ENCODE measurements at places on chromosomes 1 and 21.

- DNase-seq, result no peak
Measured at GRCh38 chr1:172469717-172470116, 25.8 kb upstream of the PIGC start.

DNA sequence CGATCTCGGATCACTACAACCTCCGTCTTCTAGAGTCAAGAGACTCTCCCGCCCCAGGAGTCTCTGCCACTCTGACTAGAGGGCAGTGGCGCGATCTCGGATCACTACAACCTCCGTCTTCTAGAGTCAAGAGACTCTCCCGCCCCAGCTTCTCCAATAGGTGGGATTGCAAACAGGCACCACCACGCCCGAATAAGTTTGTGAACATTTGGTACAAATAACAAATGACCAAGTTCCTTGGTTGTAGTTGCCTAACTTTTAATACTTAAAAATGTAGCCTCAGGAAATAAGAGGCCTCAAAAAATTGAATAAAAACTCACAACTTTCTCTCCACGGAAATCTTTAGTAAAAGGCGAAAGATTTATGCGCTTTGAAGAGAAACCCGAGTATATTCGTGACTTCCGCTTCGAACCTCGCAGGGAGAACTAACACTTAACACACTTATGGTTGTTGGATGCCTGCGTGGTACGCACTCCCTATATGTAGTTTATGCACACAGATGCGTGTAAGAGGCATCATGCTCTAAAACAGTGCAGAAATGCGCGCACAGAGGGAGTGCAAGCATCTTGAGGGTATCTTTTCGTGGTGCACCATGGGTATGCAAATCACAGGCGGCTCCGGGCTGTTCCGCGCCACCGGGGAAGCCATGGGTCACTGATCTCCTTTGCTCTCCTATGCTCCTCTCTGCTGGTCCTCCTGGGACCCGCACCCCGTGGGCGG is 11.4 kb downstream of the BTBD19 start:
- DNase-seq, result peak; percentile 88

- DNase-seq, result peak; percentile 70
Measured at GRCh38 chr1:94061513-94062443, 59.2 kb downstream of the ABCA4 start.

DNA sequence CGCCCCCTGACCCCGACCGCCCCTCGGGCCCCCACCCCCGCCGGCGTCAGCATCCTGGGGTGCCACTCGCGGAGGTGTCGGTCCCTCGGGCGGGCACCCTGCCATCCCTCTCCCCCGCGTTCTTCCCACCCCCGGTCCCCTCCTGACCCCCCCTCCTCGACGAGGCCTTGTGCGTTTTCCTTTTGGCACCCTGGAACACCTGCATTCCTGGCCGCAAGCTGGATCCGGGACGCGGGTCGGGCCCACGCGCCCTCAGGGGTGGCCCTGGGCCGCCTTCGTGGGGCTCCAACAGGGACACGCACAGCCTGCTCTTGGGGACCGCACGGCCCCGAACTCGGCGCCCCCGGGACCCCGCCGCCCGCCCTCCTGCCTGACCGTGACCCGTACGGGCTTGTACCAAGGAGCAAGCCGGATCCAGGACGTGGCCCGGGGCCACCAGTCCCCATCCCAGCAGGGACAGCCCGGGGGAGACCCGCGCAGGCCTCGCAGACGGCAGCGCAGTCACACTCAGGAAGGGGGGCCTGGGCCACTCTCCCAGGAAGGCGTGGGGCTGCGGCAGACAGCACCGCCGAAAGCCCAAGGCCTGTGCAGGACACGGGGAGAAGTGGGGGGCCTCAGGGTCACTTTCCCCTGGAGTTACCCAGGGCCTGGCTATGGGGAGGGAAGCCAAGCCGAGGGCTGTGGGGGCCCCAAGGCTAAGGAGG is 579 bp upstream of the SLC19A1 start:
- DNase-seq, result no peak
